ENCODE measurements at places on chromosomes 6 and 20. TPM values are rescaled to one million over a fixed set of nuclear protein-coding genes. Genes with fewer than 3 reads are reported as not detected.

GRCh38 chr6:169700296-169700695 lies 1.5 kb downstream of the WDR27 start:
- H3K36me3 ChIP-seq, result no peaks in the 10 kb centered on the region
- H3K27me3 ChIP-seq, result no peaks in the 10 kb centered on the region
- no peak for DNase-seq
- no peak overlapping the region for H3K27ac ChIP-seq
- peaks cover 14% of the 10 kb centered on the region for H3K4me1 ChIP-seq

DNA sequence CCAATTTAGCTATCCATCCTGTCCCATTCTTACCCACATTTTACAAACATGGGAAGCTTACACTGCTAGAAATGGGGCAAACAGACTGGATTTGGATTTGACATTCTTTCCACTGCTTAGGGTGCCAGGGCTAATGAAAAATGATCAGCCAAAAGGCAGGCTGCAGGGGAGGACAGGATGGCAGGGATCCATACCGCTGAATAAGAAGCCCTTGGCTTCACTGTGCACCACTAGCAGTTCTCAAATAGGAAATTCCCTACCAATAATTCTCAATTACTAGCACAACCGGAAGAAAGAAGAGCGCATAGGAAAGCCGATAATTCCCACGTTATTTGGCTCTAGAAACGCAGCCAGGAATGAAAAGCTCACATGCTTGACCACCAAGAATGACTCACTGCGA lies 73.1 kb downstream of the NDUFAF5 start:
- H3K36me3 ChIP-seq, result no peaks in the 10 kb centered on the region
- H3K4me3 ChIP-seq, result no peak overlapping the region
- no peak overlapping the region for H3K27ac ChIP-seq

DNA sequence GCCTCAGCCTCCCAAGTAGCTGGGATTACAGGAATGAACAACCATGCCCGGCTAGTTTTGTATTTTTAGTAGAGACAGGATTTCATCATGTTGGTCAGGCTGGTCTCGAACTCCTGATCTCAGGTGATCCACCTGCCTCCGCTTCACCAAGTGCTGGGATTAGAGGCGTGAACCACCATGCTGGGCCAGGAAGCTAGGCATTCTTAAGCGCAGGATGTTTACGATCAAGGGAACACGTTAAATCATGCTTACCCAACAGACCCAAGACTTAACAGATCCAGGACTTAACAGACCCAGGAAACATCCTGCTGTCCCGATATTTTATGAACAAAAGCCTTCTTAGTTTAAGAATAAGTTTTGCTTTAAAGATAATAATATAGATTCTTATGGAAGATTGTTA lies 9.1 kb downstream of the PTGIS start:
- no peaks in the 10 kb centered on the region for H3K4me1 ChIP-seq
- DNase-seq, result no peak
- H3K27ac ChIP-seq, result no peak overlapping the region
- H3K36me3 ChIP-seq, result no peaks in the 10 kb centered on the region
- no peaks in the 10 kb centered on the region for H3K27me3 ChIP-seq

Gene FNDC1
- total RNA-seq, result 23.2 TPM

GRCh38 chr6:33114406-33114805 lies 38.6 kb downstream of the HLA-DPB1 start:
- no peak overlapping the region for H3K27ac ChIP-seq
- peaks cover 4% of the 10 kb centered on the region for H3K27me3 ChIP-seq
- H3K36me3 ChIP-seq, result no peaks in the 10 kb centered on the region
- no peak overlapping the region for H3K4me3 ChIP-seq

DNA sequence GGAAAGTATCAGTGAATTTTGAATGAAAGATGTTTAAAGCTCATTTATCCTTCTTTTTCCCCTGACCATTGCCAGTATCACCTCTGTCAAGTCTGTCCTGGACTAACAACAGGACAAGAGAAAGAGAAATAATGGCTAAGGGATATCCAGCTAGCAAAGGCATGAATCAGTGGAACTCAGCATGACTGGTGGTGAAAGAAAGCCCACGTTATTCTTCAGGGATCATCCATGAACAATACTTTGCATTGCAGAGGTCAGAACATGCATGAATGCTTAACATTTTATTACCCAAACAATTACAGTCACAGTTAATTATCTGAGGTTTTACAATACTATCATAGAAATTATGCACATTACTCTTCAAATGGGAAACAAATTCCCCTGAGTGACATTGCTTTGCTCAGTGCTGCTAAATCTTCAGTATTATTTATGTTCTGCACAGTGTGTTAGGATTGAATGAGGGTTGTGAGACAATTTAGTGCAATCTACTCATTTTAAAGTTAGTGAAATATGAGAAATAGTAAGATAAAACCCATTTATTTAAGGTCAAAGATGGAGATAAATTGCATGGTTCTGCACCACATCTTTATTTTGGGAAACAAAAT lies 350.7 kb downstream of the KHDRBS2 start:
- H3K36me3 ChIP-seq, result no peaks in the 10 kb centered on the region
- H3K27me3 ChIP-seq, result no peaks in the 10 kb centered on the region
- H3K27ac ChIP-seq, result no peak overlapping the region
- no peaks in the 10 kb centered on the region for H3K4me1 ChIP-seq
- no peak overlapping the region for H3K4me3 ChIP-seq

Gene ISM1
- 77.5 TPM for total RNA-seq

Gene EDN1
- total RNA-seq, result 5.4 TPM
